ENCODE measurements at places on chromosomes 2 and 18.

- no peak for DNase-seq
Measured at GRCh38 chr2:106359512-106359911, 108.7 kb downstream of the RGPD3 start.

- DNase-seq, result no peak
Measured at GRCh38 chr2:233919319-233919718, 2.1 kb downstream of the TRPM8 start.

- DNase-seq, result no peak
Measured at GRCh38 chr2:158753641-158754611, 41.2 kb upstream of the DAPL1 start.

- no peak for DNase-seq
Measured at GRCh38 chr2:154914561-154914960, 216.1 kb downstream of the KCNJ3 start.

GRCh38 chr18:31274931-31275330, 43.0 kb upstream of the DSG1 start:
- DNase-seq, result no peak

- no peak for DNase-seq
Measured at GRCh38 chr2:40653829-40654228, 201.9 kb upstream of the SLC8A1 start.

DNA sequence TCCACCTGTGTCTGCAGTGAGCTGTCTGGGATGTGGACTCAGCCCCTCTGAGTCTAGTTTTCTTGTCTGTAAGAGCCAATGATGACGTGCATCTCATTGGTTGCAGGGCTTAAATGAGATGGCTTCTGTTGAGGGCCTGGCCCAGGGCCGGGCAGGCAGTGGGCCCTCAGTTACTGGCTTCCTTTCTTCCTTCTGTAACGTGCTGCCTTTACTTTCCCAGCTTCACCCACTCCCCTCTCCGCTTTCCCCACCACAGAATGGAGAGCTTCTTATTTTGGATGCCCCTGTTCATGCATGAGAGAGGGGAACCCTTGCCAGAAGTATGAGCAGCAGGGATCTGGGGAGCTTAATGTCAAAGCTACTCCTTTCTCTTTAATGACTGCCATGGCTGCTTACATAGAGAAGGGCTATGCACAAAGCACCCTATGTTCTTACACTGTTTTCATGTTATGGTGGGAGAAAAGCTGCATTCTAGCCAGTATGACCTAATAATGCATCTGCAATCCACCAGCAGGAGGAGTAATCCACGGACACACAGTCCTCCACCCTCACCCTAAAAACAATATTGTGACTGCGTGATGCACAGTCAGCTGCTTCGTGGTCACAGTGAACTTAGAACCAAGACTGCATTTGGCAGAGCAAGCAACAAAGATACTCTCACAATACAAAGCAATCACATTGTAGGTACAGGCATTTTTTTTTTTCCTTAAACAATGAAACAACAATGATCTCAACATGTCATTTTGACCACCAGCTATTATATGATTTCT, 37.2 kb downstream of the CREG2 start:
- DNase-seq, result no peak

GRCh38 chr2:29747786-29748470, 173.5 kb downstream of the ALK start:
- DNase-seq, result no peak

GRCh38 chr2:236302555-236302954, 38.3 kb upstream of the ASB18 start:
- DNase-seq, result no peak

- no peak for DNase-seq
Measured at GRCh38 chr2:172643142-172643541, 87.3 kb downstream of the PDK1 start.

- no peak for DNase-seq
Measured at GRCh38 chr2:145023334-145023934, 503.5 kb upstream of the ZEB2 start.

DNA sequence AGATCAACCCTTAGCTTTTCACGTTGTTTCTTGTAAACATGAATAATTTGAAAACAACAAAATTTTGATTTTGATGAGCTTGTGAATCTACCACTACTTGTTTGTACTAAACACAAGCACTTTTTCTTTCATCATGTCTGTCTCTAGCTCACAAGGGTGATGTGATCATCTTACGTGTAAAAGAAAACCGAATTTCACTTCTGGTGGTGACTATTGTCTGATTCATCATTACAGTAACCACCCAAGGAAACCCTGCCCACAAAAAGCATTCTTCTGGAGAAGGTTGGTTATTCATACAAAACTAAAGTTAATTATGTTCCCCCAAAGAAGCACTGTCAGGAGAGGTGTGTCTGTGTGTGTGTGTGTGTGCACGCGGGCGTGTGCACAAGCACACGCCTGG, 285.4 kb downstream of the ZNF516 start:
- DNase-seq, result no peak

DNA sequence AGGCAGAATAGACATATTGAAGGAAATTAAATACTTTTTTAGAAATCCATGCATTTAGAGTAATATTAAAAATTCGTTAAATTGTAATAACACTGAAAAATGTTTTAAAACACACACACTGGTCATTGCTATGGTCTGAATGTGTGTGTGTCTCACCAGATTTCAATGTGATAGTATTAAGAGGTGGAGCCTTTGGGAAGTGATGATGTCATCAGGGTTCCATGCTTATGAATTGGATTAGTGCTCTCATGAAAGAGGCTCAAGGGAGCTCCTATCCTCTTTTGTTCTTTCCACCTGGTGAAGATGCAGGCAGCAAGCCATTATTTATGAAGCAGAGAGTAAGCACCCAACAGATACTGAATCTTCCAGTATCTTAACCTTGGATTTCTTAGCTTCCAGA, 441.8 kb downstream of the CDH2 start:
- DNase-seq, result no peak

GRCh38 chr2:212157012-212157411, 381.6 kb downstream of the ERBB4 start:
- DNase-seq, result no peak

- no peak for DNase-seq
Measured at GRCh38 chr18:46211816-46212215, 107.6 kb downstream of the HAUS1 start.

DNA sequence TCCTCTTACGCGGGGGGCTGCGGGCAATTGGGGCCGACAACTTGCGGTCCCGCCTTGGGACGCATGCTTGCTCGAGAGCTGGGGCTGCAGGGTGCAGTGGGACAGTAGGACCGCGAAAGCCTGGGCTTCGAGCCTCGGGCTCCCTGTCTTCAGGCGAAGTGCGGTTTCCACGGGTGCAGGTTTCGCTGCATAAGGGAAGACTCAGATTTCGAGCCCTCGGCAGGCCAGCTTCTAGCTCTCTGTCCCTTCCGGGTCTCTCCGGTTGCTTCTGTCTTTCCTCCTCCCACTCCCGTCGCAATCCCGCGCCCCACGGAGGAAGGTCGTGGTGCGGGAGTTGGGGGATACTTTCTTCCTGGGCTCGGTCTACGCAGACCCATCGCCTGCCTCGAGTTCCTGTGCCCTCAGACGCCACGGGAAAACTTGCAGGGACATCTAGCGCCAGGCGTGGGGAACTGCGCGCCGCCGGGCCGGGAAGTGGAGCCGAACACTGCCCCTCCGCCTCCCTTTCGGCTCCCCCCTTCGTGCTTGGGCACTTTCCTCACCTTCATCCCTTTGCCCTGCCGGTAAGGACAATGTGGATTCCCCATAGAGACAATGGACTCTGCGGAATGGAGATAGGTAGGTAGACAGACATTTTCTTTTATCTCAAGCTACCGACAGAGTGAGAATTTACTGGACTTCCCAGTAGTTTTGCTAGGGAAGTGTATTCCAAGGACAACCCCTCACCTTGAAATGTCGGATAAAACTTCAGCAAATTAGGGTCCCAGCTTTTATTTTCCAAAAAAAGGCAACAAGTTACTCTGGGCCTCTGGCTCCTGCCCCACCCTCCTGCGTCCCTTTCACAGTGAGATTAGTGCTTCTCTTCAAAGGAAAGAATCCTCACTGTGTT, 4.2 kb upstream of the HOXD13 start:
- DNase-seq, result no peak

DNA sequence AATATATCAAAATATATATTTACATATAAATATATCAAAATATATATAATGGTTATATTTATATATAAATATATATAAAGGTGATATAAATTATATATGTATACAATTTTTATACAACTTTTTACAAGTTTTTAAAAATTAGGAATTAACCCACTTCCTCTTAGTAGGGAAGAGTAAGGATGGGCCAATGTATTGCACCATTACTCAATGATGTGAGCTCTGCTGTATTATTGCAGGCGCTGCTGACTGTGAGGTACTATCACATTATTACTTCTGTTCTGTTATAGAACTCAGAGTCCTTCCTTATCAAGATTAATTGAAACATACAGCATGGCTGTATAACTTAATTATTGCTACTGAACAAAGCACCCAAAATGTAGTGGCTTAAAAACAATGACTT, 46.0 kb downstream of the CCDC195 start:
- DNase-seq, result no peak
